ENCODE measurements at places on chromosomes 3 and 15.

- no peak for DNase-seq
Measured at GRCh38 chr3:16140894-16141285, 33.6 kb upstream of the GALNT15 start.

- DNase-seq, result no peak
Measured at GRCh38 chr3:131236421-131236820, 145.2 kb upstream of the NUDT16 start.

DNA sequence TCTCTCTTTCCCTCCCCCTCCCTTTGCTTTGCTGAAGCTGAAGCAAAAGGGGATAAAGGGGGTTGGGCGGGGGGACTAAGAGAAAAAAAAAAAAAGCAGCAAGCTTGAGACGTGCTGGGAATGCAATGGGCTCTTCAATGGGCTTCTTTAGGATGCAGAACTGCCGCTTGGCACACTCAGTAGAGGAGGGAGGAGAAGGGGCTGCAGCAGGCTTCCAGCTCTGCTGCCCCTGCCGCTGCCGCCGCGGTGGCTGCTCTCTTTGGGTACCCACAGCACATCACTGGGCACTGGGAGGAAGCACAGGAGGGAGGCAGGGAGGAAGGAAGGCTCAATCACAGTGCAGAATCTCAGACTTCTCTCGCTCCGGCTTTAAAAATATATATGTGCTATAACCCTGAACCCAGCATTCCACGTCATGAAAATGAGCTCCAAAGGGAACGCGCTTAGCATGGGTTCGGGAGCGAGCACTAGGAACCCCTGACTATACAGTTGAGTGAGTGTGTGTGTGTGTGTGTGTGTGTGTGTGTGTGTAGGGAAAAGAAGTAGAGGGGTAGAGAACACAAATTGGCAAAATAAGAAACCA lies 3.5 kb downstream of the SLITRK3 start:
- no peak for DNase-seq

DNA sequence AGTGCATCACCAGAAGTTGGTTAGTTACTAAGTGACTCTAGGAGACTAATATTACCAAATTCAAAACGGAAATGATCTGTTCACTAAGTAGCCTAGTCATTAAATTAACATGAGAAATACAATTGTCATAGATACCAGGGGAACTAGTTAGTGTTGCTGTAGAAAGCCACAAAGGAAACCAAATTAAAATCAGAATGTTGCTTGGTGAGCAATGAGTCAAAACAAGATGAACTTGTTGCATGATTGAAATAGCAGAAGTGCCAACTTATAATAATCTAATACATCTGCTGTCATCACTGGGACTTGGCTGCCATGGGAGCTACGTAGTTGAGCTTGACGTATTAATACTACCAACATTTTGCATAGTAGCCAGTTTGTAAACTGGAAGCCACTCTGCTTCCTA lies 458.1 kb downstream of the DIPK2A start:
- peak; percentile 26 for DNase-seq

- DNase-seq, result no peak
Measured at GRCh38 chr3:132709761-132710160, 12.4 kb downstream of the NPHP3 start.

DNA sequence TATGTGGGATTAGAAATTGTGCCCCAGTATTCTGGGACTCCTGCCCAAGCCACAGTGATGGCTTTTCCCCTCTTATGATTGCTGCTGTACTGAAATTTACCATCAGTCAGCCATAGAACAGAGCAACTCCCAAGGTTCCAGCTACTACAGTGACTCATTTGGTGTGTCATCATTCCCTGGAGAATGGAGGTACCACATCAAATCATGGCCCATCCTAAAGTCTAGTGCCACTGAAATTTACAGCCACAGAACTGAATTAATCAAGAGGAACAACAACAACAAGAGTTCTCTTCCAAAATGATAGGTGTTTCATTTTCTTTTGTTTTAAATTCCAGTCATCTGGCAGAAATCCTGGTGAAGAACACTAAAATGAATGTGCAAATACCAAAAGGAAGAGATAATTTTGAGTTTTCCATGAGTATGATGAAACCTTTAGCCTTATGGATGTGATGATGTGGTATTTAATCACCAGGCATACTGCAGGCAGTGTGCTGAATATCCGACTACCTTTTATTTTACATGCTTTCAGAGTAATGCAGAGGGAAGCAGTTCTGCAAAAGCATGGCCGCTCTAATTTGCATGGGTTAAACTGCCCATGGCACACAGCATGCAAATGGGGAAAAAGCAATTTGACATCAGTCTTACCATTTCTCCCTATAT lies 75.6 kb upstream of the SLC2A2 start:
- no peak for DNase-seq

DNA sequence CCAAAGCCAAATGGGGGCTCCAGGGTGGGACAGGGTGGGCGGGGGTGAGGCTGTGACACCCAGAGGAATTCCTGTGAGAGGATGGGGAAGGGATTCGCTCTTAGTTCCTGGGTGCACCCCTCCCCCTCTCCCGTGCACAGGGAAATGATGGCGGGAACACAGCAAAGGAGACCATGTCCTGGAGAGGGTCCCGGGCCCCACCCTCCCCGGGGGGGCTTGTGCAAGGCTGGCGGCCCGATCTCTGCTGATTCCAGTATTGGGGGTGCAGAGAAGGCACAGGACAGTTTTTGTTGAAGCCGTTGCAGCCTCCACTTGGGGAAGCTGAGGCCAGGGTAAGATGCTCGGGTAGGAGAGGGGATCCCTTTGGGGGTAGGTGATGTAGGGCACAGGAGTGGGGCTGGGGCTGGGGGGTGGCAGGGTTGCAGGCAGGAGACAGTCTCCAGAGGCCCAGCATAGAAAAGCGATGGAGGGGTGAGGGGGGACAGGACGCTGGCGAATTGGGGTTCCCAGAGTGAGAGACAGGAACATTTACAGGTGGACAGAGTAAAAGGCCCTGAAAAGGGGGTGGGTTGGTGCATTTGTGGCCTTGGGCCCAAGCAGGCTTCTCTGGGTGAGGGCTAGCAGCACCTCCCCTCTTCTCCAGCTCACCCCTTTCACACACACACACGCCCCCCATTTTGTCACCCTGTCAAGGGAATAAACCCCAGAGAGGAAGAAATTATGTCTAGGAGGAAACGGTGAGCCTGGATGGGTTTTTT lies 38.5 kb downstream of the HMCES start:
- no peak for DNase-seq

DNA sequence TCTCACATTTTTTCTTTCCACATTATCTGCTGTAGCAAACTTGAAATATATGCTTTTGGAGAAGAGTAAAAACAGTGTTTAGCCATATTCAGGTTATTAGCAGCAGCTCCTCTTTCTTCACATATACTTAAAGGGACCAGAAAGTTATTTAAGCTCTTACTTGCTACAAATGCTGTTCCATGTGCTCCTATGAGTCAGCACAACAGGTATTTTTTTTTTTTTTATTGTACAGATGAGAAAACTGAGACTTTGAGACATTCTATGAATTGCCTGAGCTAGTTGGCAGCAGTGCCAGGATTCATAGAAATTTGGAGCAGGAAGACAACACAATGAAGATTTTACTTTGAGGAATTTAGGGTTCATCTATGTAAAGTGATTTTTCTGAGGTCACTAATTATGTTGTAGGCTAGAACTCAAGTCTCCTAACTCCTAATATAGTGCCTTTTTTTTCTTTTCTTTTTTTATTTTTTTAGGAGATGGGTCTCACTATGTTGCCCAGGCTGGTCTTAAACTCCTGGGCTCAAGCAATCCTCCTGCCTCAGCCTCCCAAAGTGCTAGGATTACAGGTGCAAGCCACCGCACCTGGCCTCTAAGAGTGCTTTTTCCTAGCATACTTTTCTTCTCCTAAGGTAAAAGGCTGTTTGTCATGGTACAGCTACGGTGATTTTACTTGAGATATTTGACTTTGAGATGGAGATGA lies 23.6 kb downstream of the SETD5 start:
- DNase-seq, result no peak

DNA sequence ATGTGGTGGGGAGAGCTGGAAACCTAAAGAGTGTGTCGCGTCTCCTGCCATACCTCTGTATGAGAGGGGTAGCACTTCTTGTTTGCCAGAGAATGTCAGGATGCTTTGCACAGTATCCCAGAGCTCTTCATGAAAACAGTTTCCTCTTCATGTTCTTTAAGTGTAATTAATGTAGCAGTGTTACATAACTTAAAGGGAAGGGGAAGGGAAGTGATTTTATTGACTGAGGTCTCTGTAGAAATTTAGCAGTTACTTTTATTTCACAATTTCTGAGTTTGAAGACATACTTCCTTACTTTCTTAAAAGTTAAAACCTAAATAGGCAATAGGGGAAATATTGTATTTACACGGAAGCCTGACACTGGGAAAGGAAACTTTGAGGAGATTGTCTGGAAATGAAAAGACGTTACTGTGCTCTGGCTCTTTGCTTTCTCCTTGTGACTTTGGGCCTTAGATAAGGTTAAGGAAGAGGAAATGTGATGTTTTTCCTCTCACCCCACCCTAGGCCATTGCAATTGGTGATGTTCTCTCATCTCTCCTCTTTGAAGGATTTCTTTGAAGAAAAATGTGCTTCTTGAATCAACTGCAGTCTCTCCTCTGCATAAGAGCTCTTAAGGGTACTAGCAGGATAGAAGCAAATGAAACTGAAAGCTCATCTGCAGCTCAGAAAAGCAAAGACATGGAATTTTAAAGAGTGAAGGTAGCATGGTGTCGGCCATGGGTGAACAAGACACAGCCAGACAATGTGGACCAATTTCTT lies 6.0 kb downstream of the NXPE3 start:
- no peak for DNase-seq
